ENCODE measurements at places on chromosomes 7 and 10.

- DNase-seq: no peak
Measured at GRCh38 chr10:105598207-105598606, 957.1 kb downstream of the SORCS3 start.

- no peak for DNase-seq
Measured at GRCh38 chr7:12862146-12862545, 174.7 kb downstream of the ARL4A start.

DNA sequence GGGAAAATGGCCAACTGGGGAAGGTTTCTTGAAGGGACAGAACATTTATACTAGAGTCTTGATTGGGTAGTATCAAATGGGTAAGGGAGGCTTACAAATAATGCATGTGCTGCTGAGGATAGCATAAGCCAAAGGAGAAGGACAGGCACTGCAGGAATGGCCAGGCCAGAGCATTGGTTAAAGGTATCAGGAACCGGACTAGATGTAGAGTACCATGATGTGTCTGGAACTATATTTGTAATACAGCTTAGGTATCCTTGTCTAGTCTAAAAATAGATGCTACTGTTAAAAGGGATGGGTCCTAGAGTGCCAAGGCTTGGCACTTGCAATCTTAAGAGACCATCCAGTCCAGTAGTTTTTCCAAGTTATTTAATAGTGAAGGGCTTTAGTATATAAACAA, 20.3 kb downstream of the TMEM243 start:
- no peak for DNase-seq

DNA sequence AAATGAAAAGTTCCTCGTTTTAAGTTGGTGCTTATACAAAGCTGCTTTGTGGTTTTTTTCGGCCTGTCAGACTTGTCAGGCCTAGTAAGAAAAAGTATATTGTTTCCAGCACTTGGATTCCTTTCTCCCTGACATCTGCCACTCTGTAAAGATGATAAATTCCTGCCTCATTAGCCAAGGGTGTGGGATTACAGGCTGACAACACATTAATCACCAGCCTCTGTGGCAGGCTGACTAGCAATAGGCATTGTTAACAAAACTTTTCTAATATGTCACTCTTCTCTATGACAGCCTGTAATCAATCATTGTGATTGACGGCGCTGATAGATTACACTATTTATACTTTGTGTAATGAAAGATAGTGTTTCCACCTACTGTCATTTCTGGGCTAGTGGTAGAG, 682.5 kb downstream of the LRMDA start:
- DNase-seq: no peak

Measured in esophagus squamous epithelium (tissue), 5 donors.